GM13976 (cell line): ENCODE measurements at places on chromosomes 2 and 18.

GRCh38 chr2:134573724-134574123 lies 145.1 kb downstream of the TMEM163 start:
- no peak for DNase-seq

DNA sequence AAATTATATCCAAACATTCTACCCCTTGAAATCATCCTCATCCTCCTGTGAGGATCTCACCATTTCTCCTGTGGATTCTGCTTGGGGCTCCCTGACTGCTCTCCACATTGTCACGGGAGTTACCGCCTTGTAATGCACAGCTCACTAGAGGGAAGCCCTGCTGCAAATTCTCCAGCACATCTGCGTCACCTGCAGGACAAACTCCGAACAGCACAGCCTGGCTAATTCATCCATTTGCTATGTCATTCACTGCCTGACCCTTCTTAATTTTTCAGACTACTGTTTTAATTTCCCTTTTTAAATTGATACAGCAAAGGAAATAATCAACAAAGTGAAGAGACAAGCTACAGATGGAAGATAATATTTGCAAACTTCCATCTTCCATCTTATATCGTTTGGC lies 627.4 kb downstream of the FBXO15 start:
- DNase-seq: no peak

- DNase-seq: no peak
Observed at GRCh38 chr2:157348291-157348921, 22.8 kb upstream of the ERMN start.

DNA sequence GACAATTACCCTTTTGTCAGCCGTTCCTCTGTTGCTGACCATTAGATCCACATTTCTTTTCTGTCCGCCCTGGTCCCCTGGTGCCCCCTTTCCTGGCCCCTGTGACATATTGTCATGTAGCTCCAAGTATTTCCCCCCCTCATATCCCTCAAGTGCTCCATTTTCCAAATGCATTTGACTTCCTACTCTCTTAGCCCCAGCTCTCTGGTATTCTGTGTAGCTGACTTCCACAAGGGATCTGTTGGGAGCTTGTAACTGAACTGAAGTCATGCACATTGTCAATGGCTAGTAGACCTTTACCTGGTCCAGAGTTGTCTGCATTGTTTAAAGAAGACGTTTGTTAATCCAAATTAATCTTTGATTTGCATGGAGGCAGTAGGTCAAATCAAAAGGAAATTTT lies 34.8 kb downstream of the LIPG start:
- no peak for DNase-seq

DNA sequence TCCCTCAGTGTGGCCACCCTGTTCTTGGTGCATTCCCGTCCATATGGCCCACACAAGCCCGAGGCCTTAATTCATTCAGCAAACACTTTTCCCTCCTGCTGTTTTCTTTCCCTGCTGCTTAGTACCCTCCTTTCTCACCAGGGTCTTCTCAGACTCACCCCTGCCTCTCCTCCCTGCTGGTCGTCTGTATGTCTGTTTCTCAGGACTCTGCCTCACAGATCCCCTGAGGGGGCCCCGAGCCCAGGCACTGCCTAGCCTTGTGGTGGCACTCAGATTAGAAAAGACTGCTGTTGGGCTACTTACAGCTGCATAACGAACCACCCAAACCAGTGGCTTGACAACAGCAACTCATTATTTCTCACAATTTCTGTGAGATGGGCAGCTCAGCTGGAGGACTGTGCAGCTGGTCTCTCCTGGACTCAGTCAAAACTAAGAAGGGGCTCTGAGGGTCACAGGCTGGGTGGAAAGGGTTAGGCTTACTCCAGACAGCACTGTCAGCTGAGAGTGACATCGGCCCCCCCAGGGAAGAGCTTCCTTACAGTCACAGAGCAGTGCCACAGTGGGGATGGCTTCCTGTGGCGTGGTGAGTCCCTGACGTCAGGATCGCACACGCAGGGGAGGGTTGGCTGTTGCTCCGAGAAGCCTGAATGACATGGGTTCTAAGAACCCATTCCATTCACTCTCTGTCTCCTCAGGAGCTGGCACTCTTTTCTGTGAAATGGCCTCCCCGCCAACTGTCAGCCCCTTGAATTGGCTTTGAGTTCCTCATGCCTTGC lies 139.0 kb downstream of the UXS1 start:
- no peak for DNase-seq

DNA sequence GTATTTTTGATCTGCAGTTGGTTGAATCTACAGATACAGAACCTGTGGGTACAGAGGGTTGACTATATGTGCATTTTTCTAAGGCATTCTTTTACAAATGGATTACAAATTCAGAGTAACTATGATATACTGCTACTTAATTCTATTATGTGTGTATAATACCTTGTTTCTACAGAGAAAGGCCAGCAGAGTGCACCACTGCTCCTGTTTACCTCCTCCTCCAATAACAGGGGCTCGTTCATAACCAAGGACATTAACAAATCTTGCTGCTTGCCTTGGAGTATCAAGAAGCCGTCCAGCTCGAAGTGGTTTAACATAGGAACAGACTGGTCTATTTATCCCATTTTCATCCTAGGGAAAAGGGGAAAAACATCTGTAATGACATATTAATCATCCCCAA lies 16.4 kb downstream of the CEP76 start:
- DNase-seq: no peak

DNA sequence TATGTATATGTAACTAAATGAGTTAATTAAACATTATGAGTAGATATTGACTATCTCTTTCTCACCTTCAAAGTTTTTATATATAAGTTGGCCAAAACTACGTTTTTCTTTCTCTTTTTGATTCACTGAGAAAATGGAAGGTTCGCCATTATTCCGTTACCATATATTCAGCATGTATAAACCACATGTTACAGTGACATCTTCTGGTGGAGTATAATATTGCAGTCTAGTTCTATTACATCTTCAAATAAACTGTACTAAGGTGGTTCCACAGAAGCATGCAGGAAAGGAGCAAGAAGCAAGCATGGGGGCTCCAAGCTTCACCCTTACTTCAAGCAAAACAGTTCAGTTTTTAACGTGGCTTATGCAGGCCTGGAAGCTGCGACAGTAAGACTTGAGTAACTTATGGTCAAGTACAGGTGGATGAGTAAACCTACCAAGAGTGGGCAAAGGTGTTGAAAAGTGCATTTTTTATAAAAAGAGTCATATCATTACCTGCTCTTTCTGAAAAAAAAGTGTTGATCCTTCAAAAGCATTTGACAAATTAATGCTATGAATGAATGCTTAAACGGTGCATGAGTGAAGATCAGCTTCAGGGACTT lies 129.8 kb upstream of the RAB6C start:
- DNase-seq: peak; percentile 71

DNA sequence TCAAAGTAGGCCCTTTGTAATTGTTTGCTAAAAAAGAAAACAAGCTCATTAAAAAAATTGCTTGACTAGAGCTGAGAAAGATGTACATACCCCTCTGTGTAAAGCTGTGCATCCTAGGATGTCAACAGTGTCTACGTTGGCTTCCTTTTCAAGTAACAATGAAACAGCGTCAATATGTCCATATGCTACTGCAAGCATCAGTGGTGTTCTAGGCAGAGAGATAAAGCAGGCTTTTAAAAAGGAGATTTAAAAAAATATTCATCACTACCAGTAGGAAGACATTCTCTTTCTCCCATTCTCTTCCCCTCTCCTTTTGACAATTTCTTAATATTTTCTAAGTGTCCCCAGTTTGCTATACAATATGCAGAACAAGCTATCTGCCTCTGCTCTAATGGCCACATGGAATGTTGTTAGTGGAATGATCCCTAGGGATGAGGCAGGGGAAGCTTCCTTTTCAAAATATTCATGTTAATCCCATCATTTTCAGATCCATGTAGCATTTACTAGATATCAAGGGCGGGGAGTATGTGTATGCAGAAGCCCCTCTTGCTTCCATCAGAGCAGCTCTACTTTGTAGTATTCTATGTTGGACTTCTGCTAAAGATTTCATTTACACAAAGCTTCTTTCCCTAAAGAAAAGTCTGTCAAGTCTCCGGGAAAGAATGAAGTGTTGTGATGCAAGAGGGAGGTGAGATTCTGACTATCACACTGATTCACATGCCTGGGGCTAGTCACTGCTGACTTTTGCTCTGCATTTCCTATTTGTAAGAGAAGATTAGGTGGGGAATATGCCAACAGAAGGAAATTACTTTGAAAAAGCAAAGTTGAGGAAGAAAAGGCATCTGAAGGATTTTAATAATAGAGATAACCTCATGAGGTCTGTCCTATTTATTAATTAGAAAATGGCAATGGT lies 81.5 kb upstream of the PGAP1 start:
- DNase-seq: no peak

GRCh38 chr2:178284613-178285286 lies 90.4 kb downstream of the OSBPL6 start:
- no peak for DNase-seq

- peak; percentile 70 for DNase-seq
Observed at GRCh38 chr2:190781604-190782198, 98.9 kb upstream of the GLS start.

DNA sequence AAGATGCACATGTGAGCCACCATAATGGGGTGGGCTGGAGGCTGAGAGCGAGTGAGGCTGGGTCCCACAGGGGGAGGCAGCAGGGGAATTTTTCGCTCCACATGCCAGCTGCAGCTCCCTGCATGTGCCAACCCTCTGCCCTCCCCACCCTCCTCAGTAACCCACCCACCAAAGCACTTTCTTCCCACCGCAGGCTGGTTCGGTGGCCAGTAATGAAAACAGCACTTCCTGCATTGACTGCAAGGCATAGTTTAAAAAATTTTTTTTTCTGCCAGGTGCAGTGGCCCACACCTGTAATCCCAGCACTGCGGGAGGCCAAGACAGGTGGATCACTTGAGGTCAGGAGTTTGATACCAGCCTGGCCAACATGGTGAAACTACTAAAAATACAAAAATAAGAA lies 147.5 kb upstream of the TTC39C start:
- DNase-seq: no peak

- DNase-seq: no peak
Observed at GRCh38 chr18:64276311-64277090, 127.6 kb upstream of the LINC00305 start.

- no peak for DNase-seq
Observed at GRCh38 chr2:231780123-231780908, 766 bp downstream of the PDE6D start.

- no peak for DNase-seq
Observed at GRCh38 chr2:601387-601698, 75.9 kb downstream of the TMEM18 start.

DNA sequence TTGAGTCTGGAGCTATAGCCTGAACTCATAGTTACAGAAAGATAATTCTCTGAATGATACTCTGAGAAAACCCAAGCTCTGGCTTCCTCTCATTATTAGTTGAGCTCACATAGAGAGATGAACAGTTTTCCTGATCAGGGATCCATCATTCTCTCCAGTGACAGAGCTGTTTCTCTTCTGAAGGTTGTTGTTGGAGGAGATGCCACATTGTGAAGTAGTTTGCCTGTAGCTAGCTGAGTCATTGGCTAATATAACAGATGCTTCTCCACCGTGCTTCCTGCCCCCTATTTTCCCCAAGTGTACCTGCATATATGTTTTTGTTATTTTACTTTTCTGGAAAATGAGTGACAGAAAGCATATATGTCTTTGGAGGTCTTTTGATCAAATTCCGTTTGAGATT lies 64.6 kb downstream of the OSBPL6 start:
- DNase-seq: no peak

DNA sequence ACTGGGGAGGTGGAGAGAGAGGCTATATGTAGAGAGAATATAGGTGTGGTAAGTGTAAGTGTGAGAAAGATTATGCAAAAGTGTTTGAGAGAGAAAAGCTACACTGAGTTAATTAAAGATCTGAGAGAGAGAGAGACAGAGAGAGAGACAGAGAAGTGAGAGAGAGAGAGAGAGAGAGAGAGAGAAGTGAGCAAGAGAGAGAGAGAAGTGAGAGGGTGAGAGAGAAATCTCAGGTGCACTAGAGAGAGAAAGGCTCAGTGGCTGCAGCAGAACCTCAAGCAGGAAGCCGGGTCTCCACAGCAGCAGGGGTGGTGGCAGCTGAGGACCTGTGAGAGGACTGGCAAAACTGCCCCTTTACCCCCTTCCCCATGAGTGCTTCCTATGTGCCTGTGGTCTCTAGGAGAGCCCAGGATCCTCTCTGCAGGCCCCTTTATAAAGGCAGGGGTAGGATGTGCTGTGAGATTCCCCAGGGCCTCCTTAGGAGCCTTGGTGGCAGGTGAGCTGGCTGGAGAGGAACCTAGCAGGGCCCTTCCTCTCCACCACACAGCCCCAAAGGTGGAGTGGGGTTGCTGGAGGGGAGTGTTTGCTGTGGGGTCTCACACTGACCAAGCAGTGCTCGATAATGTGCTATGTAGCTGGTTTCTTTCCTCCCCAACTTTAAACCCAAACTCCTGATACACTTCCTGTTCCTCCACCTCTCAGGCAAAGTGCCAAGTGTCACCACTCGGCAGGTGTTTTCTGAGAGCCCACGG lies 52.6 kb downstream of the SLC4A5 start:
- DNase-seq: peak; percentile 58

DNA sequence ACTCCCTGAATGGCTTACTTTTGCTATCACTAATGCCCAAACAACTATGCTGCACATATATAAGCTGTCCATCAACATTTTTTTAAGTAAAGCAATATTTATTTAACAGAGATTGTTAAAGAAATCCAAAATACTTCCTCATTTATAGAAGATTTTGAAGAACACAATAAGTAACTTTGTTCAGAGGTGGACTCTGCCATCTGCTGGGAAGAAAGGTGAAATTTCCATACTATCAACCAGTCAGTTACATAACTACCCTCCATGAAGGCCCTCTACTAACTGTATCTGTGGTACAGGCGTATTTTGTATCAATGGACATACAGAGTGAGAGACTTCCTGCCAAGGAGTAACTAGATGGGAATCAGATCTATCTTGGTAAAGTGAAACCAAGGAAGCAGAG lies 106.0 kb downstream of the DTNB start:
- DNase-seq: peak; percentile 69

GRCh38 chr2:197266477-197266876 lies 44.1 kb downstream of the ANKRD44 start:
- DNase-seq: no peak

- no peak for DNase-seq
Observed at GRCh38 chr2:73008766-73009135, 62.8 kb downstream of the SFXN5 start.
